Keratinocyte (primary cell): ENCODE measurements at places on chromosomes 3 and 15.

DNA sequence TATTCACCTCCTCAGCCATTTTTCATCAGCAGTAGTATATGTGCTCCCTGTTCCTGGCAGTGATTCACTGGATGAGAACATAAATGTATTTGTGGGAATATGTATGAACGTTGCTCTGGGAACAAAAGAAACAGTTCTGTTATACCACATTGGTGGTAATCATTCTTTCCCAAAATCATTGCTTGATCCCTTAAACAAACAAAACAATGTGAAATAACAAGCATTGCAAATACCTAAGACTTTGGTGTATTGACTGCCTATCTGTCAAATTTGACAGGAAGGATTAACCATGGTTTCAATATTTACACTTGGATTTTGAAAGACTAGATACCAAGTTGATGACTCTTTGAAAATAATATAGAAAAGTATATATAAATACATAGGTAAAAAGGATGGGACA is 284.1 kb downstream of the FHIT start:
- no peak for DNase-seq

DNA sequence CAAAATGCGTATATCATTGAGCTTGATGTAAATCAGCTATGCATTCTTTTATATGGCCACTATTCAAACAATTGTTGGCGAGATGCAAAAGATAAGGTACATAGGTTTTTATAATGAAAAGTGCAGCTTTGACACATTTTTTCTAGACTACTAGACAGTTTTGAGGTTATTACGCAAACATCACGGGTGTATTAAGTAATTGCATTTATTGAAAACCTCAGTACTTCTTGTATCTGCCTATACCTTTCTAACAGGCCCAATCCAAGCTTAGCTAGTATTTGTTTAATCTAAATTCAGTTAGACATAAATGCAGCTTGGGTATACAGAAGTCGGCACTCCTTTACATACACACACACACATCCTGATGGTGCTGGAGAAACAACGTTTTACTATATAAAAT is 2.7 kb downstream of the SPESP1 start:
- no peak for DNase-seq

- no peak for DNase-seq
These were observed 1.5 kb downstream of the CIB1 start for GRCh38 chr15:90232196-90232595.

DNA sequence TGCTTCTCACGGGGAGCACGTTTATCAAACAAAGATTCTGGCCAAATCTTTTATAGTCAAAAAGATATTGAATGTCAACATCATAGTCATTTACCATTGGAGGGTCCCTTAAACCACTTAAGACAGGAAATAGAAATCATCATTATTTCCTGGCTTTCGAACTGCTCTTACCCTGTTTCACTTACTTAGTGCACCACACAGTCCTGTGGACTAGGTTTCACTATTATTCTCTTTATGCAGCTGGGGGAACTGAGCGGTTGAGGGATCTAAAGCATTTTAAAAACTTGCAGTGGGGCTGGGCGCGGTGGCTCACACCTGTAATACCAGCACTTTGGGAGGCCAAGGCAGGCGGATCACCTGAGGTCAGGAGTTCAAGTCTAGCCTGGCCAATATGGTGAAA is 13.7 kb upstream of the TPRG1 start:
- no peak for DNase-seq

DNA sequence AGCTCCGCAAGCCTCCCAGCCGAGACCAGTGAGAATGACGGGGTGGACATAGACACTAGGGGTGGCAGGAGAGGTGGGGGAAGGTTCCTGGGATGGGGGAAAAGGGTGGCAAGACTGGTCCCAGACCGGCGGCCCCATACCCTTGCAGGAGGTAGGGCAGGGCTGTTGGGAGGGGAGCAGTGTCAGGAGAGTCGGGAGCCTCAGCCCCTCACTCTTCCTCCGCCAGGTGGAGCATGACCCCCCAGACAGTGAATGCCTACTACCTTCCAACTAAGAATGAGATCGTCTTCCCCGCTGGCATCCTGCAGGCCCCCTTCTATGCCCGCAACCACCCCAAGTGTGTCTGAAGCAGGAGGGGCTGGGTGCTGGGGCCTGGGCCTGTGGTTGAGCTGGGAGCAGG is 8.7 kb upstream of the PSMD2 start:
- DNase-seq: no peak

DNA sequence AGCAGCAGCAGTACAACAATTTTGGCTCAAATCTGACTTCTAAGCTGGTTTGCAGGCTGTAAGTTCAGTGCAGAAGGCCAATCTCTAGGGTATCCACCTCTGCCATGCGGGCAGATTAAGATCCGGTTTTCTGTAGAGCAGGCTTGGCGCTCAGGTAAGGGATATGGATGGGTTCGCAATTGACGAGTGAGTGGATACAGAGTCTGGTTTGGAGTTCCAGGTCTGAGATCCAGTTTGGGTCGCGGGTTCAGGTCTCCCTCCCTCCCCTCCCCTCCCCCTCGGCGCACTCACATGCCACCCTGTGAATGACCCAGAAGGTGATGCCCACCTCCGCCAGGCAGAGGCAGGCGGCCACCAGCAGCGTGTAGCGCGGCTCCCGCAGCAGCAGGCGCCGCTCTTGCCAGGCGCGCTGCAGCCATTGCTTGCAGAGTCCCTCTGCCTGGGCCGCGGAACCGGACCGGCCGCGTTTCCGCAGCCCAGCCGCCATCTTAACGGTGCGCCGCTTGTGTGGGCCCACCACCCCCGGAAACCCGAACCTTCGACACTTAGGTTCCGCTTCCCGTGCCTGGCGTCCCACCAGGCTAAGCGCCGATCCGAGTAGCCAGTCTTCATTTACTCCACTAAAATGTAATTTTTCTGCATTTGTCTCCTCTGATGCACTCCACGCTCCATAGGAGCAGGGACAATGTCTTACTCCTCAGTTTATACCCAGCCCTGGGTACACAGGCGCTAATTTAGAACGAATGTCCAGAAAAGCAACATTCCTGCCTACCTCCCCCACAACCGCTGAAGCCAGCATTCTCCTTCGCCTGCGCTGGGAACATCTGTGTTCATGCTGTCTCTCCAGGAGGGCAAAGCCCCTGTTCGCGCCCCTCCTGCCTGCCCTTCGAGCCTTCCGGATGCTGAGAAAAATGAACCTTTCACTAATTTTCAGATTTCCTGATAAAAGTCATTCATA is at the start of gene ALG3:
Gene ALG3, minus strand, starts transcription at position 509 of the 958 bp plus-strand sequence. Its CDS starts 22 bp downstream, at position 487.
- DNase-seq: no peak

GRCh38 chr3:152147748-152148147 is 121.0 kb upstream of the MBNL1 start:
- DNase-seq: no peak
